ENCODE measurements at places on chromosomes 5 and 9.

DNA sequence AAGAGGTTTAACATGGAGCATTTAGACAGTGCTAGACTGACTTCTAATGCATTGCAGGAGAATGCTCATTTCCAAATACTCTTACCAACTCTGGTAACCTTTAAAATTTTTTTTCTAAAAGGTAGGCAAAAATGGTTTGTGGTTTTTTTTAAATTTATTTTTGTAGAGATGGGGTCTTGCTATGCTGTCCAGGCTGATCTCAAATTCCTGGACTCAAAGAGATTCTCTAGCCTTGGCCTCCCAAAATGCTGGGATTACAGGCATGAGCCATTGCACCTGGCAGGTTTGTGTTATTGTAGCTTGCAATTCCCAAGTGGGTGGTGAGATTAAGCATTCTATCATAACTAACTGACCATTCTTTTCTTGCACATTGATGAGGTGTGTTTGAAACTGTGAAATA is 43.0 kb upstream of the TBC1D2 start:
- DNase-seq: no peak

DNA sequence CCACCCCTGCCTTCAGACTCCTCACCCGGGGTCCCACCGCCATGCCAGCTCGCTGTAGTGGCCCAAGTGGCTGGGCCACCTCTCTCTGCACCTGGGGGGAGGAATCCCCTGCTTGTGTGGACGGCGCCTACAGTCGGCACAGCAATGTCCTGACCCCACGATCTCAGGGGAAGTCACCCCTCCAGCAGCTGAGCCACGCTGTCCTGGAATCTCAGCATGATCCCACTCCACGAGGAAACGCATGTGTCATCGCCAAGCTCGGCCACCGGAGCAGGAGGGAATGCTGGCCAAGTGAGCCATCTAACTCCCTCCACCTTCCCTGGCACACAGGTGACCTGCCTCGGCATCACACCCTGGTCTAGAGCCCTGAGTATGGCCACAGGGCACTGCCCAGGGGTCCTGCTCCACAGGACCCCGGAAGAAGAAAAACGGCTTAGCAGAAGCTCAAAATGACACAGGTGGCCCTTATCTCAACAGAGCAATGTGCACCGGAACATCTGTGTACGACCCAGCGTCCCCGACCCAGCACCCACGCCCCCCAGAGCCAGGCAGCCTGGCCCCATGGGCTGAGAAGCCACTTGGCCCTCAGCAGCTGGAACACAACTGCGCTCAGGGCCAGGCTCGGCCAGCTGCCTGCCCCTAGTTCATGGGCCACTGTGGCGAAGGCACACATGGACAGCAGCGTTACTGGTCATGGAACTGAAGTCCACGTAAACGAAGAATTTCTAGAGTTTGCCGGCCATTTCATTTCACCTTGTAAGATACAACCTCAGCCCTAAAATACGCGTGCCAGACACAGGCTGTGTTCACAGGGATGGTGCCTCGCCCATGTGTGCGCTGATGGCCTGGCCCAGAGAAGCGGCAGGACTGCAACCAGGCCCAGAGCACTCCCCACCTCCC is 23.4 kb upstream of the CAMSAP1 start:
- DNase-seq: no peak

GRCh38 chr5:138240650-138241385 is 27.7 kb upstream of the CDC23 start:
- DNase-seq: no peak

- DNase-seq: no peak
These were observed 82.3 kb downstream of the ATG10 start for GRCh38 chr5:82054004-82054710.

Data from GM12864 (cell line).